ENCODE measurements at places on chromosomes 7 and 10.

DNA sequence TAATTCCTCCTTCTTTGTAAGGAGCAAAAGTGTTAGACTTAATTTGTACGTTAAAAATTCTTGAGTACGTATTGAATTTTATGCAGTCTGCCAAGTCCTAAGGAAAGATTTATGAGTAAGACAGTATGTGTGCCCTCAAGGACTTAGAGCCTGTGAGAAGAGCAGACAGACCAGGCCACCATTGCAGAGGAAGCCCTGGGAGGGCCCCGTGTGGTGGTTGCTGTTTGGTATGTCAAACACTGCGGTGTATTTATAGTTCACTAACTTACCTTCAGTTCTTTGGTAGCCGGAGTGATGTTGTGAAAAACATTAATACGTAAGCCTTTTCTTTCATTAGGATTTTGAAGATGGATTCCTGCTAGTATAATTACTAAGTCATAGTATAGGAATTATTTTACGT lies 82.9 kb downstream of the GALNT11 start:
- no peak for DNase-seq

DNA sequence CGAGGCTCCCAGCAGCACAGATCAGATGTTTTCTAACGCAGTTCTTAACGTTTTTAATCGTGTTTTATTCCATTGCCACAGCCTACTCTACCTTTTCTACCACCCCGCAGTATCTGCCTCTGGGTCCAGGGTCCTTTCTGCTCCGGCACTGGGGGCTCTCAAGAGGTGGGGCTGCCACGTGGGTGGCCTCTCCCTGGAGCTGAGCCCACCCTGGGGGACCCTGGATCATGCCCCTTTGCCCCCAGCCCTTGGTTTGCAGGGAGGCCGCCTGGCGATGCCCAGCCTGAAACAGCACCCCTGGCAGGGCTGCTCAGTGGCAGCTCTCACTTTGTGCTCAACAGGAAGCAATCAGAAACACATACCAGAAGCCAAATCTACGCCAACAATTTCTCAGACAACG lies 25.3 kb downstream of the PDIA4 start:
- no peak for DNase-seq

- DNase-seq = no peak
Observed at GRCh38 chr7:47938574-47939165, 9.6 kb downstream of the PKD1L1 start.

DNA sequence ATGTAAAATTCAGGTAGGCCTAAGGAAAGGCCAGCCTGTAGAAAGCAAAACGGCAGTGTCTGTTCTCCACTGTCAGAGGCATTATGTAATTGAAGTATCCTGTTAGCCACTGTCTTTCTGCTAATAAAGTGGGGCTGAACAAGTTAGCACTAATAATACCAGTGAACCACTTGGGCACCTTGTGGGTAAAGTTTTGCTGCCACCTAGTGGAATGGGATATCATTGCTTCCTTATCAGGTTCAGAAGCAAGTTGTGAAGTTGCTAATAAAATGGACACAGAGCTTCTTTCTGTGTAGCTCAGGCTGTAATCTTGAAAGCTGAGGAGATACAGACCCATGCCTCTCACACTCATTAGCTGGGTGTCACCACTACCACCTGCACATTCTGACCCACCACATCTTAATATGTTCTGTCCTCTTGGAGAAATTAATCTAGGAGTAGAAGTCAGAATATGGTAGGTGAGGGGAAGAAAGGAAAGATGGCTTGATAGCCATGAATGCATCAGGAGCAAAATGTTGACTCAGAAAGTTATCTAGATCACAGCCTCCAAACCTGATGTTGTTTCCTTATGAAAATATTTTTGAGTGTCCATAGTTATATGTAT lies 175.1 kb downstream of the SEPTIN7 start:
- DNase-seq = peak; percentile 12

GRCh38 chr10:106920538-106920937 lies 244.0 kb downstream of the SORCS1 start:
- no peak for DNase-seq

All from SW 1271 (cell line).